Calu3 (cell line): ENCODE measurements at places on chromosomes 13 and 19. TPM values are rescaled to one million over a fixed set of nuclear protein-coding genes. Genes with fewer than 3 reads are reported as not detected.

Gene DMKN
- 218 and 224 TPM in 2 replicates for total RNA-seq

Gene FCER2
- not detected in 2 replicates for total RNA-seq

GRCh38 chr19:2678044-2678671 is 24.3 kb downstream of the GNG7 start:
- no peaks in the 10 kb centered on the region for H3K4me1 ChIP-seq
- peaks cover 5% of the 10 kb centered on the region for H3K36me3 ChIP-seq
- no peak for DNase-seq
- H3K27me3 ChIP-seq = peaks cover 29% of the 10 kb centered on the region
- H3K27ac ChIP-seq = no peak overlapping the region

- no peaks in the 10 kb centered on the region for H3K4me1 ChIP-seq
- no peak for DNase-seq
- H3K4me3 ChIP-seq = no peak overlapping the region
These were observed 25.6 kb downstream of the MLLT1 start for GRCh38 chr19:6253954-6254733.

DNA sequence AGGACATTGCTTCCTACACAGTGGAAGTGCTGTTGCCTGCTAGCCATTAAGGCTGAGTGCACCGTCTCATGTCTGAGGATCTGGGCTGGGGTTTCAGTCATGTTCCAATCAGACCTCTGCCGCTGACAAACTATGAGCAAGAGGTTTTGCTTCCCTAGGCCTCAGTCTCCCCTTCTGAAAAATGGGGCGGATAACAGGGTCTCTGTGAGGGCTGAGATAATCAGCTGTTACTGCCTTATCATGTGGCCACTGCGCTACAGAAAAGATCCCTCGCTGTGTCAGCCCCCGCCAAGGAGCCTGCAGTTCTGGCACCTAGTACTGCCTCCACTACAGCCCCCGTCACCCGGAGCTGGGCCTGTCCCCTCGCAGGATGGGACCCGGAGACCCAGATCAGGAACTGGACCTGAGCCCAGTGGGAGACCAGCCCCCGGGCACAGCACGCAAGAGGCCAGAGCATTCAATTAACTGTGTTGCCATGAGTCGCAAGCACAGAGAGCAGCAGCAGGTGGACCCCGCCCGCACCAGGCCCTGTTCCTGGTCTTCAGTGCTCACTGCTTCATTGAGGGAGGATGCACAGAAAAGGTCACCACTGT is 3.0 kb upstream of the PNKP start:
- H3K27me3 ChIP-seq = no peaks in the 10 kb centered on the region
- H3K36me3 ChIP-seq = peaks cover 11% of the 10 kb centered on the region
- no peak overlapping the region for H3K27ac ChIP-seq
- DNase-seq = no peak

DNA sequence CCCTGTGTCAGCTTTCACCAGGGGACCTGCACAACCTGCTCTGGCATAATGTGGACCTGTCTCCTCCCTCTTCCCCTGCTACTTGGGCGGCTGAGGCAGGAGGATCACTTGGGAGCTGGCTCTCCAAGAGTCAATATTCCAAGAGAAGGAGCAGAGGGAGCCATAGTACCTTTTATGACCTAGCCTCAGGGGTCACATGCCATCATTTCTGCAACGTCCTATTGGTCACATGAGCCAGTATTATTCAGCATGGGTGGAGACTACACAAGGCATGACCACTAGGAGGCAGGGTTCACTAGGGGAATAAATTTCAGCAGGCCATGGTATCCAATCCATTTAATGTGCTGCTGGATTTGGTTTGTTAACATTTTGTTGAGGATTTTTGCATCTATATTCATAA is 12.0 kb upstream of the SHFL start:
- H3K4me1 ChIP-seq = peaks cover 5% of the 10 kb centered on the region
- no peak overlapping the region for H3K27ac ChIP-seq
- H3K4me3 ChIP-seq = no peak overlapping the region
- DNase-seq = peak; percentile 22
- peaks cover 21% of the 10 kb centered on the region for H3K27me3 ChIP-seq
- H3K36me3 ChIP-seq = peaks cover 3% of the 10 kb centered on the region

DNA sequence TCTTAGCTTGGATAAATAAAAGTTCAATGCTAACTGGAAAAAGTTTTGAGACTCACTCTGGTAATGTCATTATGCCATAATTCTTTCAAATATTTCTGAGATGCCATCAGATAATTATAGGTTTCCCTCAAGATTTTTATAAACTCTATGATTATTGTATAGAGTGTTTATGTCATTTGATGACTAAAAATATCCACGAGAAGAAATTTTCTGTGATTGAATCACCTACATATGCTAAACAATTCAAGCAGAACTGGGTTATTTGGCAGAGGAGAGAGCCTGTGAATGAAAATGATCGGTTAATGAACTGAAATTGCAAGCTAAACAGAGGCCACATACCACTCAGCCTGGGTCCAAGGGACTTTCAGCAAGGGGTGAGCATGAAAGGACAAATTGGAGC is 92.6 kb upstream of the TSC22D1 start:
- H3K4me1 ChIP-seq = no peaks in the 10 kb centered on the region
- DNase-seq = no peak
- no peaks in the 10 kb centered on the region for H3K27me3 ChIP-seq
- no peak overlapping the region for H3K27ac ChIP-seq
- no peak overlapping the region for H3K4me3 ChIP-seq
- H3K36me3 ChIP-seq = no peaks in the 10 kb centered on the region

- H3K4me1 ChIP-seq = peaks cover 11% of the 10 kb centered on the region
- DNase-seq = peak; percentile 2
- H3K27me3 ChIP-seq = peaks cover 39% of the 10 kb centered on the region
- peak overlapping the region; percentile 67 for H3K4me3 ChIP-seq
- peaks cover 13% of the 10 kb centered on the region for H3K36me3 ChIP-seq
These were observed 5.3 kb upstream of the PROZ start for GRCh38 chr13:113152984-113153809.

Gene METTL21C
- total RNA-seq = not detected in 2 replicates

GRCh38 chr19:54094426-54095000 is 6.1 kb downstream of the OSCAR start:
- no peak overlapping the region for H3K4me3 ChIP-seq
- H3K4me1 ChIP-seq = peaks cover 14% of the 10 kb centered on the region
- peaks cover 33% of the 10 kb centered on the region for H3K27me3 ChIP-seq

Gene PCSK4
- 4.5 and 5.5 TPM in 2 replicates for total RNA-seq

Gene CNN1
- not detected in 2 replicates for total RNA-seq

Gene GPR4
- not detected in 2 replicates for total RNA-seq

- peaks cover 11% of the 10 kb centered on the region for H3K4me1 ChIP-seq
- H3K27me3 ChIP-seq = peaks cover 12% of the 10 kb centered on the region
- no peak overlapping the region for H3K4me3 ChIP-seq
- no peak overlapping the region for H3K27ac ChIP-seq
- DNase-seq = no peak
These were observed 3.4 kb upstream of the LAMP1 start for GRCh38 chr13:113293686-113294085.

Gene PDX1
- 1.2 and 1.8 TPM in 2 replicates for total RNA-seq

DNA sequence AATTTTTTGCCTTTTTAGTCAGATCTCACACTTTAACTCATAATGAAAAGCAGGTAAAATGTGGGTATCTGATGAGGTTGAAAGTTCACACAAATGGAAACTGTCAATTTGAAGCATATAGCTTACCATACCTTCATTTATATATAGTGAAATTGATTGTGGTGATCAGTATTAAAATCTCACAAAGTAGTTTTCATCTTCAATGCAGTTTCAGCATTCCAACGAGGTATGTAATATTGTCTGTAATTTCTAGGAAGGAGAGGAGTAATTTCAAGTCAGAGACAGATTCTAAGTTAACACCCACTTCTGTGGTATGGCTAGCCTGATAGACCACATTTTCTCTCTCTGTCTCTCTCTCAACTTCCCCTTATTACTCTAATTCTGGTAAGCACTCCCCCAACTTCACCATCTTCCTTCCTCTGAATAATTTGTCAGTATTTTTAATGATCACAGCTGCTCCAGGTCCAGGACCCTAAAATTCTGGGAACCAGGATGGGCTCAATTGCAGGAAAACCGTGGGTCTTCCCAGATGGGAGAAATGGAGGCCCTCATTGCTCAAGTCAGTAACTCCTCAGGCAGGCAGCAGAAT is 455.7 kb downstream of the FGF9 start:
- no peak for DNase-seq
- no peaks in the 10 kb centered on the region for H3K36me3 ChIP-seq
- no peak overlapping the region for H3K27ac ChIP-seq
- no peak overlapping the region for H3K4me3 ChIP-seq
- H3K27me3 ChIP-seq = peaks cover 15% of the 10 kb centered on the region
- peaks cover 7% of the 10 kb centered on the region for H3K4me1 ChIP-seq

Gene PNKP
- total RNA-seq = 185 and 189 TPM in 2 replicates

GRCh38 chr13:39929583-39929982 is 274.1 kb downstream of the COG6 start:
- H3K36me3 ChIP-seq = no peaks in the 10 kb centered on the region
- no peaks in the 10 kb centered on the region for H3K27me3 ChIP-seq
- no peaks in the 10 kb centered on the region for H3K4me1 ChIP-seq
- H3K27ac ChIP-seq = no peak overlapping the region

DNA sequence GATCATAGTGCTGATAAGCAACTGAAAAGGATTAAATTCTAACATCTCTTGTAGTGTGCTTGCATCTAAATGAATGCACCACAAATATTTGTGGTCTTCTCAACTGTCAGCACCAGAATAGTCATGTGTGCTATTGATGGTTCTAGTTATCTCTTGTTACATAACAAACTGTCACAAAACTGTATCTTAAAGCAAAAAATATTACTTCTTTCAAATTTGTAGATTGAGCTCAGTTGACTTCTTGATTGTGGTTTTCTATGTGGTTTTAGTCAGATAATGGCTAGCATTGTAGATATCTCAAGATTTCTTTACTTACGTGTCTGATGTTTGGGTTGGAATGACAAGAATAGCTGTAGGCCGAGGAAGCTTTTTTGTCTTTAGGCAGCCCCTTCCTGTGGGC is 431.3 kb downstream of the SLITRK6 start:
- H3K4me3 ChIP-seq = no peak overlapping the region
- H3K36me3 ChIP-seq = no peaks in the 10 kb centered on the region
- no peak for DNase-seq
- H3K27me3 ChIP-seq = no peaks in the 10 kb centered on the region
- no peaks in the 10 kb centered on the region for H3K4me1 ChIP-seq
- H3K27ac ChIP-seq = no peak overlapping the region

Gene SLC7A1
- total RNA-seq = 86.6 and 91.4 TPM in 2 replicates

GRCh38 chr13:32542221-32542620 is 3.6 kb upstream of the N4BP2L2 start:
- H3K4me3 ChIP-seq = no peak overlapping the region
- peaks cover 9% of the 10 kb centered on the region for H3K27me3 ChIP-seq
- peaks cover 8% of the 10 kb centered on the region for H3K4me1 ChIP-seq

Gene PRKCG
- total RNA-seq = 45.4 and 59.6 TPM in 2 replicates

DNA sequence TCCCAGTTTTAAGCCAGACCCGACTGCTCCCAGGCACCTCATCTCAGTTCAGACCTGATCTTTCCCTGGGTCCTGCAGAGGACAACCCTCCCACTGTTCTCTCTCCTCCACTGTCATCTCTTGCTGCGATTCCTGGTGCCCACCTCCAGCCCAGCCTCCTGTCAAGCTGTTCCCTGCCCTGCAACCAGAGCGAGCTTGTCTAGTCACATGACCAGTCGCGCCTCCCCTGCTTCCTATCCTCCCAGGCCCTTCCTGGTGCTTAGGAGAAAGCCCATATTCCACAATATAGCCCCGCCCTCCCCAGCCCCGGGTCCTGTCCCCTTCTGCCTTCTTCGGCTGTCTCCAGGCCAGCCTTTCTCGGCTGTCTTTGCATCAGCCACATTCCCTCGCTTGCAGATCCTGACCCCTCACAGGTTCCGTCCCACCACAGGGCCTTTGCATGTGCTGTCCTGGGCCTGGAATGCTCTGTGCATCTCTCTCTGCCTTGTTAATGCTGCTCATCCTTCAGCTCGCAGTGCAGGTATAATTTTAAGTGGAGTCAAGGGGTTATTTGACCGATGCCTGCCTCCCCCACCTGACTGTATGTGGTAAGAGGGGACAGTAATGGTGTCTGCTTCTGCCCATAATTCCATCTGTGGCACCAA is 88.8 kb downstream of the IER2 start:
- no peak for DNase-seq
- no peaks in the 10 kb centered on the region for H3K27me3 ChIP-seq
- H3K27ac ChIP-seq = no peak overlapping the region
- H3K36me3 ChIP-seq = no peaks in the 10 kb centered on the region
- H3K4me1 ChIP-seq = peaks cover 30% of the 10 kb centered on the region

- no peak for DNase-seq
- no peak overlapping the region for H3K27ac ChIP-seq
- peaks cover 79% of the 10 kb centered on the region for H3K27me3 ChIP-seq
- no peaks in the 10 kb centered on the region for H3K36me3 ChIP-seq
These were observed 2.9 kb downstream of the CD37 start for GRCh38 chr19:49338023-49338677.

GRCh38 chr13:27953676-27954405 is 15.3 kb downstream of the CDX2 start:
- H3K4me1 ChIP-seq = peaks cover 7% of the 10 kb centered on the region
- H3K4me3 ChIP-seq = peak overlapping the region; percentile 81
- peak overlapping the region; percentile 93 for H3K27ac ChIP-seq
- H3K36me3 ChIP-seq = peaks cover 15% of the 10 kb centered on the region

Gene CYP4F12
- 3.8 and 8.8 TPM in 2 replicates for total RNA-seq

DNA sequence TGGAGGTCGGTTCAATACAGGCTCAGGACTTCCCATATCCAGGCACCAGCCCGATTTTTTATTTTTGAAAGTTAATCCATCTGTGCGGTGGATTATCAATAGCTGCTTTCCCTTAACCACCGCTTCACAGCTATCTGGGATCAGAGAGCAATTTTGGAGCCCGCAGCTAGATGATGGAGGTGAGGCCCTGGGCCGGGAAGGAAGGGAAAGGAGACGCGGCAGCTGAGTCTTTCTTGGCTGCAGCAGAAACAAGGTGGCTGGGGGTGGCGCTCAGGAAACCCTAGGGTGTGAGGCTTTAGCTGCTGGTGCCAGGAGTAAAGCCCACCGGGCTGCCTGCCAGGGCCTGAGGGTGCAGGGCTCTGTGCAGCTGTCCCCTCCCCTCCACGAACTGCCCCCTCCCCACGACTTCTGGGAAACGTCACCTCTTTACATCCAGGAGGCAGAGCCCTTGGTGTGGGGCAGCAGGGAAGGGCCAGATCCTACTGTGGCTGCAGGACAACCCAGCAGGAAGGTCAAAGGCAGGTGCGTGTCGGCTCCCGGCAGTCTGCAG is 307.0 kb downstream of the ZNF536 start:
- H3K27ac ChIP-seq = no peak overlapping the region
- H3K27me3 ChIP-seq = peaks cover 28% of the 10 kb centered on the region
- H3K36me3 ChIP-seq = peaks cover 4% of the 10 kb centered on the region
- no peaks in the 10 kb centered on the region for H3K4me1 ChIP-seq
- DNase-seq = no peak

DNA sequence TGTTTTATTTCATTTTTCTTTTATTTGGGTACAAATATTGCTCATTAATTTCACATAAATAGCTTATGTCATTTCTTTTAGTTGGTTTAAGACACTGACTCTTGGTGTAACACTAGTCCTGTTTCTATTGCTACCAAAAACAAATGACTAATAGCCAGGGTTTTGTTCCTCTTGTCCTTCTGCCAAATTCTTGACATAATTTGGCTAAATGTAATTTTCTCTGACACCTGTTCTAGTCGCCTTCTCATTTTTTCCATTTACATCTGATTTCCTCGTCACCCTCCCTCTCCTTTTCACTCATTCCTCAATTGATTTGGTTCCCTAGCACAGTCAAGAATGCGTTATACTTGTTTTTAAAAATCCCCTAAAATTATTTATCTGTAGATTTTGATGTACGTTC is 1718.7 kb downstream of the EFNB2 start:
- no peaks in the 10 kb centered on the region for H3K4me1 ChIP-seq
- H3K27me3 ChIP-seq = no peaks in the 10 kb centered on the region
- DNase-seq = no peak
- no peak overlapping the region for H3K27ac ChIP-seq
- H3K4me3 ChIP-seq = no peak overlapping the region
- H3K36me3 ChIP-seq = no peaks in the 10 kb centered on the region

Gene STAP2
- total RNA-seq = 28.7 and 30.5 TPM in 2 replicates
